ENCODE measurements at places on chromosomes 13 and 19. TPM values are rescaled to one million over a fixed set of nuclear protein-coding genes. Genes with fewer than 3 reads are reported as not detected.

C19orf67 gene
- not detected for total RNA-seq

C2CD4C gene
- total RNA-seq, result 0.06 TPM

TDRD12 gene
- total RNA-seq, result not detected

LMTK3 gene
- under 0.01 TPM for total RNA-seq

GRCh38 chr13:71068041-71068440, 799.0 kb downstream of the DACH1 start:
- DNase-seq, result no peak

DNA sequence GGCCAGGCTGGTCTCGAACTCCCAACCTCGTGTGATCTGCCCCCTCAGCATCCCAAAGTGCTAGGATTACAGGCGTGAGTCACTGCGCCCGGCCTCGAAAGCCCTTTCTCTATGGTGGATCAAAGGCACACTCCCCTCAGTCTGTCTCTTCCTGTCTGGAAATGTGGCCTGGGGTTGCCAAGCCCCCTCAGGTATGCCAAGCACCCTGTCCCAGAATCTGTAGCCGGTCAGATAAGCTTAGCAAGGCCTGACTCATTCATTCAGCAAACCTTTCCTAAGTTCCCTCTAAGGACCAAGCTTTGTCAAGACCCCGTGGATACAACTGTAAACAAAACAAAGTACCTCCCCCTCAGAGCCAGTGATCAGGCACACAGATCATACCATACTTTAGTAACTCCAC, 14.1 kb downstream of the NUCB1 start:
- no peak for DNase-seq

- DNase-seq, result no peak
Observed at GRCh38 chr13:43061496-43062280, 38.3 kb downstream of the DNAJC15 start.

DNA sequence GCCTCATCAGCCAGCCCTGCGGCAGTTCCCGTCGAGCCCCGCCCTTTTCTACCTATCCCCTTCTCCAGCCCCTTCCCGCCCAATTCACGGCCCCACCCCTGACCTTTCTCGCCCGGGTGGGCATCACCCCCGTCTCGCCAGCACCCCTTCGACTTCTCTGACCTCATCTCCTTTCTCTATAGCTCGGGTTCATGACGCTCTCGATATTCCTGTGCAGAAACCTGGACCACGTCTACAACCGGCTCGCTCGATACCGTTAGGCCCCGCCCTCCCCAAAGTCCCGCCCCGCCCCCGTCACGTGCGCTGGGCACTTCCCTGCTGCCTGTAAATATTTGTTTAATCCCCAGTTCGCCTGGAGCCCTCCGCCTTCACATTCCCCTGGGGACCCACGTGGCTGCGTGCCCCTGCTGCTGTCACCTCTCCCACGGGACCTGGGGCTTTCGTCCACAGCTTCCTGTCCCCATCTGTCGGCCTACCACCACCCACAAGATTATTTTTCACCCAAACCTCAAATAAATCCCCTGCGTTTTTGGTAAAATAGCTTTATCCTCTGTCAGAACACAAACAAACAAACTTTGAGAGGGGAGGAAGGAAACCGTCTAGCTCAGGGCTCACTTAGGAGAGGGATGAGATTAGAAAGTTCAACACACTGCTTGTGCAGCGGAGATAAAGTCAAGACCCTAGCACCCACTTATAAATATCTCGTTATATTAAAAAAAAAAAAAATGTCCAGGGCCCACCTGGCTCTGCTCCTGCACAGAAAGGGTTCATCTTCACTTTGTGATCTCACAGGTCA, 5.1 kb downstream of the CD37 start:
- peak; percentile 31 for DNase-seq
